ENCODE measurements at places on chromosomes 7 and 10. TPM values are rescaled to one million over a fixed set of nuclear protein-coding genes. Genes with fewer than 3 reads are reported as not detected.

GIMAP8 gene
- total RNA-seq = not detected

UPK3B gene
- 20.0 TPM for total RNA-seq

CALML5 gene
- total RNA-seq = not detected

FZD1 gene
- total RNA-seq = 2.6 TPM

CREB5 gene
- 4.4 TPM for total RNA-seq

EEPD1 gene
- 58.3 TPM for total RNA-seq

VWA2 gene
- total RNA-seq = 0.06 TPM

DIP2C gene
- 16.6 TPM for total RNA-seq

IFIT1B gene
- total RNA-seq = not detected

CALY gene
- 0.32 TPM for total RNA-seq

EDRF1 gene
- total RNA-seq = 16.2 TPM

C10orf90 gene
- 3.8 TPM for total RNA-seq

TMEM184A gene
- total RNA-seq = 8.8 TPM

BICC1 gene
- 23.5 TPM for total RNA-seq

FAM237B gene
- 0.04 TPM for total RNA-seq

MMP21 gene
- not detected for total RNA-seq

ZNF804B gene
- not detected for total RNA-seq

EFCAB10 gene
- 2.4 TPM for total RNA-seq

SCART1 gene
- total RNA-seq = 0.14 TPM
